Nephron progenitor cell (in vitro differentiated cells): ENCODE measurements at places on chromosomes 2 and 18.

GRCh38 chr2:115083225-115083624 lies 640.8 kb downstream of the DPP10 start:
- no peak for DNase-seq

DNA sequence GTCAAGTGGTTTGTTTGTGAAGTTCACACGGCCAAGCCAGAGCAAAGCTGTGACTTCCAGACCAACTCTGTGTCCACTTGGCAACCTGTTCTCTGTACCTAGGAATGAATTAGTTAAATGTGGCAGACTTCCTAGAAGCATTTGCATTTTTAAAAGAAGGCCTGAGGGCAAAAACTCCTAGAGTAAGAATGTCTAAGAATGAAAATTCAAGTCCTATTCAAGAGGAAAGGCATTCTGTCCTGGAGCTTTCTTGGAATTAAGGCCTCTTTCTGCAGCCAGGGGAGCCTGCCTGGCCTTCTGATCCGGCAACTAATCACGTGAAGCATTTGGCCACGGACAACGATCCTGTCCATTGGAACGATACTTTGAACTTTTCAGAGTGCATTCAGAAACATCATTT lies 155.0 kb downstream of the SETBP1 start:
- no peak for DNase-seq

DNA sequence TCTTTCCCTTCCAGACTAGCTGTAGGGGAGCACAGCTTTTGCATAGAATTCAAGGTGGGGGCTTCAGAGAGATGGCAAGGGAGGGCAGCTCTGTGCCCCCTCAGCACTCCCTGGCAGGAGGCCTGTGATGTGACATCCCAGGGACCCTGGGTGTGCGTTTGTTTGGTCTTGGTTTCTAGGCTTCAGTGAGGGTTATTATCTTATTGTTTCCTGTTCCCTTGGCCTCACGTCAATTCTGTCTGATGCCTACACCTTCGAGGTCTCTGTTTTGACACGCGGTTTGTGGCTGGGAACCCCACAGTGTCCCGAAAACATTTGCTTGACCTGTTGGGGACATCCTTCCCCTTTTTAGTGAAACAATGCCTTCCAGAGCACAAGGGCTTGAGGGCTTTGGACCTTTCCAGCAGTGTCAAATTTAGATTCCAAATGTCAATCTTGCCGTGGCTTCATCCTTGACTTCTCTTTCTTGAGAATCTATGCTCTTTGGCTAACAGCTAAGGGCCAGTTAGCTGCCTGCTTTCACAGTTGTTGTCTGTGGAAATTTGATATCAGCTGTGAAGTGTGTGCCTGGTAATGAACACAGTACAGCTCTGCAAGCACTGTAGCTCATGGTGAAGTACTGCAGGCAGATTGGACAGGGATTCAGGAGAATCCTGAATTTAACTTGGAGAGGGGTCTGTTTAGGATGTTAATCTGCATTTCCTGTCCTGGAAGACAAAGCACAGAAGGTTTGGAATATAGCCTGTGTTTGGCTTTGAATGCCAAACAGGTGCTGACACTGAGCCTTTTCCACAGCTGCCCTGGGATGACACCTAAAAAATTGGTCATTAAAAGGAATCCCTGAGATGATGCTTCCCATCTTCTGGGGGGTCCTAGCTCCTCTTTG lies 108.2 kb upstream of the CXCR4 start:
- DNase-seq: no peak

GRCh38 chr2:66568650-66569300 lies 133.8 kb downstream of the MEIS1 start:
- DNase-seq: no peak

GRCh38 chr2:128420776-128421175 lies 102.1 kb upstream of the HS6ST1 start:
- no peak for DNase-seq

DNA sequence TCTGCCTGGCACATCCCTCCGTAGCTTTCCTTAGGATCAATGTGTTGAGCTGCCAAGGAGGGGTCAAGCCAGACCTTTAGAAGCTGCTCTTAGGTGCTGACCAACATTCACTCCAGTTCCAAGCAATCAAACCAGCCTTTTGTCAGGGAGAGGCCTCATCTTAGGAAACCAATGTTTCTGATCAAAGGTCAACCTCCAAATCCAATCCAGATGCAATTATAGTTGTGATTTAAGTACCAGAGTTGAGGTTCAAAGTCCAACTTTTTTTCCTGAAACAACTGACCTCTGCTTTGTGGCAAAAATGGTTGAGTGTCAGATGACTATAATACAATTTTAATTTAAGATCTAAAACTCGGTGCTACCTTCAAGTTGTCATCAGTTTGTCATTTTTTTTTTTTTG lies 303.4 kb downstream of the ALK start:
- DNase-seq: no peak

DNA sequence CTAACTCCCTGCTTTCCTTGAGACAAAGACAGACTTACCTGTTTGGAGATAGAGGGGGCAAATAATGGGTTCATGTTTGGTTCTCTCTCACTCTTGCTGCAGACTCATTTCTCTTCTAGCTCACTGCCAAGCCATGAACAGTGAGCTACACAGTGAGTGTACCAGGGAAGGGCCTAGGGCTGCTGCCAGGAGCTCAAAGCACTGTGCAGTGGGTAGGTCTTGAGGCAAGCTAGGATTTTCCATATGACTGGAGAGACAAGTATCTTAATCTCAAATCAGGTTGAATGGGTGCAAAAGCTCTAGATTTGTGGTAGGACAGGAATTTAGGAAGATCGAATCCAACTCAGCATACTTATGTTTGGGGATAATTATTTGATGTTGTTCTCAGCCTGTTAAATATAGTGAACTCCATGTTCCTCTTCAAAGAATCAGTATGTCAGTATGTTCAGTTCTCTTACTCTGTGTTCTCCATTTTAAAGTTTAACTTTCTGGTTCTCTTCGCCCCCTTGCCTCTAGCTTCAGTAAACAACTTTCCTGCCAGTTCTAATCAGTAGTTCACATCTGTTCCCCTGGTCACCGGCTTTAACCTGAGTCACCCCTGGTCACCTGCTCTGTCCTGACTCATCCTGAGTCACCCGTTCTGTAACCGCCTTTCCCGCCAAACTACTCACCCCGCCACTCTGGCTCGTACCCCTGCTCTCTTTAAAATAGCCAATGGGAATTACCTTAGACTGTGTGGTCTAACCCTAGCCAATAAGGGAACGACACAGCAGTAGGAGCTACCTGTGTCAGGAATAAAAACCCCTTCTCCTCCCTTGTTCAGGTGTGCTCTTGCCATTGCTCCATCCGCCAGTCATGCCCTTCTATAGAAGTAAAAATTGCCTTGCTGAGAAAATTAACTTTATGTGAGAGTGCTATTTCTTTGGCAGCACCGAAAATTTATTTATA lies 21.9 kb downstream of the SLC25A52 start:
- no peak for DNase-seq

GRCh38 chr2:215161301-215161829 lies 22.9 kb upstream of the ABCA12 start:
- DNase-seq: no peak

DNA sequence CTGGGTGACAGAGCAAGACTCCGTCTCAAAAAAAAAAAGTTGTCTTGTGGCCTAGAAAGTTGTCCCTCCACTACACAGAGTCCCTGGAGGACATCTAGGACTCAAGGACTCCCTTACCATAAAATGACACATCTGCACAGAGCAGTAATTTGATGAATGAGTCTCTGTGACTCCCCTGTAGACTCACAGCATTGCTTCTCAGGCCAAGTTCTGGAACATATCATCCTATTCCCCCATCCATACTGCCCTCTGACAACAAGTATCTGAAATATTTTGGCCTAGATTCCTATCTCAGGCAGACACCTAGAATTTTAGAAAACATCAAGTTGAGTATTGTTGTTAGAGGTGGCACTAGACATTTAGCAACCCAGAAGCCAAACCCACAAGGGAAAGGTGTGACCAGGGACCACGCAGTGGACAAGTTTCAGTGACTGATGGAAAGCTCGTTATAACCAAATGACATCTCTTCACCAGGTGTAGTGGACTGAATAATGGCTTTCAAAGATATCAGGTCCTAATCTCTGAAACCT lies 97.9 kb upstream of the ATP8B1 start:
- no peak for DNase-seq

DNA sequence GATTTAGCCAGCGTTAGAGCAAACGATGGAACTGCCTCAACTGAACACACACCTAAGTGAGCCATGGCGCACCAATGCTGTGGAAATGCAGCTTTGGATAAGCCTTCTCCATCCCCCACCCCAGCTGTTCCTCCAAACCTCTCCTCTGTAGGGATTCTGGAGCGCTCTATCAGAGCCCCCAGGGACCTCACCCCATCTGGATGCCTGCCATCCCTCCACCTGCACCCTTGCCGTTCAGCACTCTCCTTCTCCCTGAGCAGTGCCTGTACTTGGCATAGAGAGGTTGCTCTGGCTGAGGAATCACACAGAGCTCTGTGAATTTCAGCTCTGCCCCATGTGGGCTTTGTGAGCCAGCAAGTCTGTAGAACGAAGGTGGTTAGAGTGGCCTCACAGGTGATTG lies 42.8 kb upstream of the INHBB start:
- no peak for DNase-seq
